ENCODE measurements at places on chromosomes 13 and 19. TPM values are rescaled to one million over a fixed set of nuclear protein-coding genes. Genes with fewer than 3 reads are reported as not detected.

Gene KLK6
- total RNA-seq = not detected

- no peak for DNase-seq
Observed at GRCh38 chr13:23069566-23069965, 111.2 kb upstream of the SGCG start.

DNA sequence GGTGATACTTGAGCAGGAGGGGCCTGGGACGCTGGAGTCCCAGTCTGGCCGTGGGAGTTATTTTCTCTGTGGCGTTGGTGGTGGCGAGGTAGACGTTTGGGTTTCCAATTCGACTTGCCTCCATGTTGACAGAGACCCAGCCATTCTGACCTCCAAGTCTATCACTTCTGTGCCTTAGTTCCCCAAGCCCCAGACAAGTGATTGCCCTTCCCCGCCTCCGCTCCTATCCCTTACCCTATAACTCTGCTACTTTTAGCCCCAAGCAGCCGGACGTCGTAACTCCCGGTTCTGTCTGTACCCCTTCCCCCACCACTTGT, 549 bp downstream of the TIMM50 start:
- DNase-seq = no peak

DNA sequence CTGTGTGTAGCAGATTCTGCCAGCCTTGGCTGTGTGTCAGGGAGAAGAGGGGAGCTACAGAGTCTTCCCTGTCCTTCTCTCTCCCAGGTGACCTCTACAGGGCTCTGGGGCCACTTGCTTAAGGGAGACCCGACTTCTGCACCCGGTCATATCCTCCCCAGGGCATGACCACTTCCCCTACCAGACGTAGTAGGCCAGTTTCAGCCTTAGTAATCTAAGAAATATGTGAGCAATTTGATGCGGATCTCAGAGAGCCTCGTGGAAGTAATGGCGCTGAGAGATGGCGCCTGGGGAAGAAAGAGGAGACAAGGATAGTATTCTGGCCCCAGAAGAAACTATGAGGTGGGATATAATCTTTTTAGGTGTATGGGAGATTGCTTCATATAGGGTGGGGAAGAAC, 41.9 kb downstream of the NFIX start:
- DNase-seq = no peak

GRCh38 chr19:35498220-35498619, 8.0 kb upstream of the KRTDAP start:
- no peak for DNase-seq

DNA sequence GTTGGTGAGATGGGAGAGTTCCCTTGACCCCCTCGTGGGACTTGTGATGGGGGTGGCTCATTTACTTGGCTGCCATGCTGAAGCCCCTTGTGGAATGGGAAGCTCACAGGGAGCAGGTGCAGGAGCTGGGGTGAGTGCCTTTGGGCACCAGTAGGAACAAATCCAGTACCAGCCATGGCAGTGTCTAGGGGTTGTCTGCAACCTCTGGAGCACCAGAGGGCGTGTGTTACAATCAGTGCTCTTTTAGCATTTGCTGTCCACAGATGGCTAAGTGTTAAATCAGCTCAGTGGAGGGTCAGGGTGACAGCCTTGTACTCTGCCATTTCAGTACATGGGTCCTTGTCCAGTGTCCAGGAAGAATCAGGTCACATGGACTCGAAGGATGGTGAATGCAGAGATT, 75.6 kb downstream of the ATP8A2 start:
- DNase-seq = no peak

Gene PLPP2
- 0.78 TPM for total RNA-seq

- DNase-seq = no peak
Observed at GRCh38 chr13:50871405-50871804, 27.9 kb upstream of the DLEU7 start.

DNA sequence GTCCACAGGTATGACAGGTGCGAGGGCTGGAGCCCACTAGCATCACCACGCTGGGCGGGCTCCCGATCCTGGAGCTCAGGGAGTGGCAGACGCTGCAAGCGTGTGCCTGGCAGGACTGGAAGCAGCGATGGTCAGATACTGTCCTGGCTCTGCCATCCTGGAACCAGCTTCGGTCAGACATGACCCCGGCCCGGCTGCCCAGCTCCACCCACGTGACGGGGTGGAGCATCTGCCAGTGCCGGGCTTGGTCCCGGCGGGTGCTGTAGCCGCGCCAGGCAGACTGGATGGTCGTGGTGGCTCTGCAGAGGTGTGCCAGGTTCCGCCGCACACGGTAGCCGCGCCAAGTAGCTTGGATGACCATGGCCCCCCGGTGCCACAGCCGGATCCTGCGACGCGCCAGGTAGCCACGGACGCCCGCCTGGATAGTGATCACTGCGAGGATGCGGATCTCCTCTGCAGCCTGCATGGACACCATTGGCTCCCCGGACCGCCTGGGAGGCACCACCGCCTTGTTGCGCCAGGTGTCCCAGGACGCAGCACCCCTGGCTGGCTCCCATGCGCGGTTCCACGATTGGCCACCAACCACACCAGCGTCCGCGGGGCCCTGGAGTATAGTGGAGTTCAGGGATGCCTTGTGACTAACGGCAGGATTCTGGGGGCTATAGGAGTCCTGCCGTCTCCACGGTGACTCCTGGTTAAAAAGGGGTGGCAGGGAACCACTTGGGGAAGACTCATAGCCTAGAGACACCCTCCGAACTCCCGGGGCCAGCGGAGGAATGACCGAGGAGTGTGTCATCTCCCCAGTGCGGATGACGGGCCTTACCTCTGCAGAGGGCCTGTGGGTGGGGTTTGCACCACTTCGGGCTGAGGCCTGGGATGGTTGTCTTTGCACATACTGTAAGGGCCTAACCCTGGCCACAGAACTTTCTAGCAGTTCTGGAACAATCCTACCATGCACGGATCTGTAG, 16.5 kb downstream of the IQCN start:
- no peak for DNase-seq

Gene CRLF1
- not detected for total RNA-seq

Measured in activated CD4-positive, alpha-beta memory T cell treated with anti-CD3 and anti-CD28 coated beads, Interleukin-2, amount 10 ng/mL, durations not matched to agents 7 days and 5 days (primary cell).